ENCODE measurements at places on chromosomes 2 and 18.

DNA sequence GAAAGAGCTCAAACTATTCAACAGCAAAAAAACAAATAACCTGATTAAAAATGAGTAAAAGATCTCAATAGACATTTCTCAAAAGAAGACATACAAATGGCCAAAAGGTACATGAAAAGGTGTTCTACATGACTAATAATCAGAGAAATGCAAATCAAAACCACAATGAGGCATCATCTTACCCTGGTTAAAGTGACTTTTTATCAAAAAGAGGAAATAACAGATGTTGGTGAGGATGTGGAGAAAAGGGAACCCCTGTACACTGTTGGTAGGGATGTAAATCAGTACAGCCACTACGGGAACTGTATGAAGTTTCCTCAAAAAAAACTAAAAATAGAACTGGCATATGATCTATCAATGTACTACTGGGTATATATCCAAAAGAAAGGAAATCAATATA lies 39.8 kb upstream of the TMEM163 start:
- DNase-seq, result no peak

DNA sequence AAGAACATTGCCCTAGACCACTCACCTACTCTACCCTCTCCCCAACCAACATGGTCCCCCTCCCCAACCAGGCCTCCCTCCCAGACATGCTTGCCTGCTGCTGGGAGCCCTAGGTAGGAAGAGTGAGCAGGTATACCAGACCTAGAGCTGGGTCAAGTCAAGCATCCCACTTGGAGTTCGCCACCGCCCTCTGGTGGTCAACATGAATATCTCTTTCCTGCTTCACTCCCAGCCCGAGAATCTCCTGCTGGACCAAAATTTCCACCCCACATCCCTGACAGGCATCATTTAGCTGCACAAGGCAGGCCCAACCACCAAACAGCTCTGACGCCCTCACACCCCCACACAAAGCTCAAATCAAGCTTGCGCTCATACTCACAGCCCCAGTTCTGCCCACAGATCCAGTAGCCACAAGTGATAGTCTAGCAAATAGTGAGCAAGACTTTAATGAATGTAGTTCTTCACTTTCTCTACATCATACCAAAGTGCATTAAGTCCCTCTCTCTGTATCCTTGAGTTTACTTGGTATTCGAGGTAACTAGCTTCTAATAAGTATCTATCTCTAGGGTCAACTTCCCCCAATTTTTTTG lies 116.0 kb downstream of the TNS1 start:
- peak; percentile 74 for DNase-seq

- no peak for DNase-seq
Observed at GRCh38 chr2:161207941-161208340, 47.7 kb downstream of the TANK start.

- no peak for DNase-seq
Observed at GRCh38 chr2:9565436-9566153, 10.0 kb upstream of the ADAM17 start.

- DNase-seq, result no peak
Observed at GRCh38 chr2:43519643-43520221, 76.1 kb downstream of the THADA start.

GRCh38 chr18:37712776-37713175 lies 147.2 kb upstream of the CELF4 start:
- no peak for DNase-seq

DNA sequence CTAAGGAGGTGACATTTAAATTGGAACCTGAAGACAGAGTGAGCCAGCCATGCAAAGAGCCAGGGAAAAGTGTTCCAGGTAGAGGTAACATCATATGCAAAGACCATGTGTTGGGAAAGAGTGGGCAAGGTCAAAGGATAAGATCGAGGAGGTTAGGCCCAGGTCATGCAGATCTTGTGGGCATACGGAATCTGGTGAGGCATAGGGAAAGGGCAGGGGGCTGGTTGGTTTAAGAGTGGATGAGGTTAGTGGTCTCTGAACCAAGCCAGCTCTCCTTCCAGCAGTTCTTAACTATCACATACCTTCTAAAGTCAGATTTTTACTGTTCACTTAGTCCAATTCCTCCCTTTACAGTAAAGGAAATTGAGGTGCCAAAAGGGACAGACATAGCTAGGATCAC lies 3.0 kb downstream of the ANKRD53 start:
- no peak for DNase-seq

DNA sequence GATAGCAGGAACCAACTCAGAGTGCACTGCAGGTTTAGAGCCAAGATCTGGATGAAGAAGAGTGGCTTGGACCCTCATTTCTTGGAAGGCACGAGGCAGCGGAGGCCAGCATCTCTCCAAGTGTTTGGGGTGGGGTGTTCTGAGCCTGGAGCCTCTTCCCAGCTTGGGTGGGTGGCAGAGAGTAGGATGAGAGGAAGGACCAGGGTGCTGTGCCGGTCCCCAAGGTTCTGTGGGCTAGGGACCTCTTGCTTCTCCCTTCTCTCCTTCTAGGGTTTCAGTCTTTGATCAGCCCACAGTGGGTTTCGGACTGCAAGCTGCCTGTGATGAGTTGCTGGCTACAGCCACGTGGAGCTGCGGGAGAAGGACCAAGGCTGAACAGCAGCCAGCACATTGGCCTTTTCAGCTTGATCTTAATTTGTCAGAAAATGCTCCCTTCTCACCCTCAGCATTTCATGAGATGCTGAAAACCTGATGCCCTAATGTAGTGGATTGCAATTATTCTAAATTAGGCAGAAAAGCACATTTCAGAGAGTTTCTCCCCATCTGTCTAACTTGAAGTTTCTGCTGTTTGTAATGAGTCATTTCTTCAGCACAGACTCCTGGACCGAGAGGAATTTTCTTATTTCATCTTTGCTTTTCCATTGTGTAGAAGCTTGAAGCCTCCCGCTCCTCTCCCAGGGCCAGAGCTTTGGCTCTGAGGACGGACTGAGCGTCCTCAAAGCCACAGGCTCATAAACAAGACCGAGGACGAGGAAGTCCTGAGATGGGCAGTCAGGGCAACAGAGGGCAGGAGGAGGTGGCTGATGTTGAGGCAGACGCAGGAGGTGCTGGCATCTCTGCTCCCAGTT lies 99.1 kb upstream of the HDAC4 start:
- DNase-seq, result no peak

GRCh38 chr18:13448335-13448795 lies 229.8 kb downstream of the LDLRAD4 start:
- DNase-seq, result no peak

- DNase-seq, result peak; percentile 76
Observed at GRCh38 chr18:12934454-12935071, 13.2 kb upstream of the SEH1L start.

DNA sequence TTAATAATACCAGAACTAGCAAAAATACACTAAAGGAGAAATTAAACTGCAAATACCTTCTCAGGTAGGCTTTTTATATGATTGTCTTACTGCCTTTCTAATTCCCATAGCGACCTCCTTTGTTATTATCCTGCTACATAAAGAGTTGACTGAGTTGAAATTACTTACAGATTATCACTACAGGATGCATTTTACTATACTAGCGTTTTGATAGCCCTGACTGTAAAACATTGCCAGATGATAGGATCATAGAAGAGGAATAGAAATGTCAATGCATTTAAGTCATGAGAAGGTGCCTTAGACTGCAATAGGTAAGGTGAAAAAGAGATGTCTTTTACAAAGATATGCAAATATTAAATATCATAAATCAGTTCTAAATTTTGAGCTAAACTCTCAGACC lies 639.7 kb downstream of the NRXN1 start:
- no peak for DNase-seq

DNA sequence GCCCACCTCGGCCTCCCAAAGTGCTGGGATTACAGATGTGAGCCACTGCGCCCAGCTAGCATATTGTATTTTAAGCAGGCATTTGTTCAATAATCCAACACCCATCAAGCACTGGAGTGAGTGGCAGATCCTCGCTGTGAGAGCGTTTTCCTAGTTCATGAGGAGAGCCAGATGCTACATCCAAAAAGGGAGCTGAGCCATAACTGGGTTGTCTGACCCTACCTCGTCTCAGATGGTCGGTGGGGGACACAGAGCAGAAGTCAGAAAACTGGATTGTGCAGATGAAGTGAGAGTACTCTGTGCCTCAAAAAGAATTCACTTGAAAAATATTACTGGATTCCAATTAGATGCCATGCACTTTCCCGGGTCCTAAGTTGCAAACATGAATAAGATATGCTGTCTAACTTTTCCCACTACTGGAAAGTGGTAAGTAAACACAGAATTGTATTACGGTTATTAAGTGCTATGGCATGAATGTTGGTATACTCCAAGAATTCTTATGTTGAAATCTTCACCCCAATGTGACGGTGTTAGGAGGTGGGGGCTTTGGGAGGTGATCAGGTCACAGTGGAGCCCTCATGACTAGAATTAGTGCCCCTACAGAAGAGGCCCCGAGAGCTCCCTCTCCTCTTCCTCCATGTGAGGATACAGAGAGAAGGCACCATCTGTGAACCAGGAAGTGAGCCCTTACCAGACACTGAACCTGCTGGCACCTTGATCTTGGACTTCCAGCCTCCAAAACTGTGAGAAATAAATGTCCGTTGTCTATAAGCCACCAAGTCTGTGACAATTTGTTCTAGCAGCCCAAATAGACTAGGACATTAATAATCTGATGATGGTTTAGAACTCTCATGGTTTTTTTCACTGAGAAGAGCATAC lies 21.5 kb downstream of the SOWAHC start:
- DNase-seq, result no peak

DNA sequence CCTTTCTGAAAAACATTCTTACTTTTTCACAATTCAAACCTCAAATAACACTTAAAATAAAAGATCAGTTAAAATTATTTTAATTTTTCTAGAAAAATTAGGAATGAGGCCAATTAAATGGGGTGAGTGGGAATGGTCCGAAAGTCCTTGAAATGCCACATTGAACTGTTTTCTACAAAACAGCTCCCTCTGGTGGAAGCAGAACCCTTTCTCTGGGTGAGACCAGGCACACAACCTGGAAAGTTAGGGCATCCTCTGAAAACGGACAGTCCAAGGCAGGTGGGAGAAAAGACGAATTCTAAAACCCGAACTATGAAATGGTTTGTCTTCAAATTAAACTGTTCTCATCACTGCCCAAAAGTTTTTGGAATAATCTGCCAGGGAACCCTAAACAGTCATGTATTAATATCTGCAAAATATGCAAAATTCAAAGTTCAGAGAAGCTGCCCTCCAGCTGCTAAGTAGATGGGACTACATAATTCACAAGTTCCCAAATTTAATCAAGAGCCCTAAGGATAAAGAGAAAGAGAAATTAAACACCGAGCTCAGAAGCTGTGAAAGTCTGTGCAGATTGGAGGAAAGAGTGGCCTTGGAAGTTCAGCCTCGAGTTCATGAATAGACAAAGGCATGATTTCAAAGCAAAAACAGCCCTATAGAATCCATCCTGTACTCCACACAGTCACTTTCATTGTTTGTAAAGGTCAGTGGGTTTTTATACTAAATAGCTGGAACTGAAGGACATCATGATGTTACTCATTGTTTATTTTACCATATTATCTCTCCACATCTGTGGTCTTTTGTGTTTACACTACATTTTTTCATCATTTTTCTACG lies 108.3 kb downstream of the PIEZO2 start:
- DNase-seq, result peak; percentile 18

DNA sequence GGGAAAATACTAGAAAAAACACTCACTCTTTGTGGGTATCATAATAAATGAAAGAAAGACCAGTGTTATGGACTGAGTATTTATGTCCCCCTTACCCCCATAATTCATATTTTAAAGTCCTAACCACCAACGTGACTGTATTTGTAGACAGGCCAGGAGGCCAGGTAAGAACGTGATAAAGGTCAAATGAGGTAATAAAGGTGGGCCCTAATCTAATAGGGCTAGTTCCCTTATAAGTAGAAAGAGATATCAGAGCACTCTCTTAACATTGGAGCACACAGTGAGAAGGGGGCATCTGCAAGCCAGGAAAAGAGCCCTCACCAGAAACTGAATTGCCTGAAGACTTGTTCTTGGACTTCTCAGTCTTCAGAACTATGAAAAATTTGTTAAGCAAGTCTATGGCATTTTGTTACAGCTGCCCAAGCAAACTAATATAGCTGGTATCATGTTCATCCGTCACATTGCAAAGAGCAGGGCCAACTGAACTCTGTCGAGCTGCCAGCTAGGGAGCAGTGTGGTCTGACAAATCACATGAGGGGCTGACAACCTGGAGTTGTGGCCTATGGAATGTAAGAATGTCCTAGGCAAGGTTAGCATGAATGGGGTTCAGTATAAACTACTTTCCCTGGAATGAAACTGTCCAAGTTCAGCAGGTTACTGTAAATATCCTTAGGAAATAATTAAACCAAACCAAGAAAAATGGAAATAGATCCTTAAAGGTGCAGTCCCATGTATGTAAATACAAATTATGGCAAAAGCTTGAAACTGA lies 280.9 kb downstream of the ZNF385B start:
- DNase-seq, result no peak

DNA sequence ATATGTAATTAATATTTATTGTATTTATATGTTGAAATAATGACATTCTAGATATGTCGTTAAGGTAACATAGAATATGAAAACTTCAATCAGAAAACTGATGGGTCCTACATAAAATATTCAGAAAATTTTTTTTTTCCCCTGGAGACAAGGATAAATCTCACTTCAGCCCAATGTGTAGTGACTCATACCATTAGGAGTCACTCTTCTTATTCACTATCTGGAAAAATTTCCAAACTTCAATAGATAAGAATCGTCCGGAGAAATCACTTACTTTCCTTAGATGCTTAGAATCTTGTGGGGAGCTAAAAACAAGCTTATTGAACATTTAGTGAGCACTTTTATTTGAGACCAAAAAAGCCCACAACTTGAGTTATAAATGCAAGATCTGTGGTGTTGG lies 4.6 kb downstream of the SERPINB13 start:
- DNase-seq, result no peak

GRCh38 chr2:109254174-109254904 lies 125.3 kb downstream of the SH3RF3 start:
- DNase-seq, result no peak

GRCh38 chr2:86358957-86359356 lies 21.5 kb upstream of the REEP1 start:
- DNase-seq, result no peak

DNA sequence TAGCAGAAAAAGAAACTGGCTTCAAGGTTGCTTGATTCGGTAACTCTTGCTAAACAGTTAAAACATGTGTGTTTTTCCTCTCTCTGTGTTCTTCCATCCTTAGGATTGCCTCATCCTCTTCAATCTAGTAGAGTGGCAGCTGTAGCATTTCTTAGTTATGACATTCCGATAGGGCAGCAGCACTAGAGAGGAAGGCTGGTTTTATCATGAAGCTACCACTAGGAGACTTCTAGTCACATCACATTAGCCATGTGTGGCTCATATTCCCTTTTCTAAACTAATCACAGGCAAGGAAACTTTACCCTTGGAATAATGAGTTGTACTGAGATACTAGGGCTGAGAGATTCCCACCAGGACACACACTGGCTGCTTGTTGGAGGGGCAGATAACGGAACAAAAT lies 187.6 kb downstream of the DOK6 start:
- DNase-seq, result no peak

- DNase-seq, result no peak
Observed at GRCh38 chr2:73013936-73014335, 57.6 kb downstream of the SFXN5 start.

- no peak for DNase-seq
Observed at GRCh38 chr18:43877616-43878321, 600.5 kb upstream of the SYT4 start.

Data from activated naive CD8-positive, alpha-beta T cell treated with anti-CD3 and anti-CD28 coated beads, Interleukin-2, amount 50 U/mL, for 24 hours (primary cell).